ENCODE measurements at places on chromosomes 1 and 21.

DNA sequence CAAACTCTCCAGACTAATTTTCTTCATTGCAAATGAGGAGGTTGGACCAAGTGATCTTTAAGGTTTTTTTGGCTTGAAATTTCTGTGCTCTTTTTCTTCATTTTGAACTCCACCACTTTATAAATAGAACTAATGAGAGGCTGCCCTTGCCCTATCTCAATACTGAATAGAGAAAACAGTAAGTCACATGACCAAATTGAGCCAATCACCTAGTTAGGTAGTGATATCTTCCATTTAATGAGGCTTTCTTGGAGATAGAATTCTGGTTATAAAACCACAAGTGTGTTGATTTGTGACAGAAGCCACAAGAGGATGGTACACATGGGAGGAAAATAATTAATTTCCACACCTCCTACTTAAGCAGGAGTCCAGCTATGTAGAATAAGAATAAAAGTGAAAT lies 263.4 kb upstream of the SNX7 start:
- DNase-seq = no peak

DNA sequence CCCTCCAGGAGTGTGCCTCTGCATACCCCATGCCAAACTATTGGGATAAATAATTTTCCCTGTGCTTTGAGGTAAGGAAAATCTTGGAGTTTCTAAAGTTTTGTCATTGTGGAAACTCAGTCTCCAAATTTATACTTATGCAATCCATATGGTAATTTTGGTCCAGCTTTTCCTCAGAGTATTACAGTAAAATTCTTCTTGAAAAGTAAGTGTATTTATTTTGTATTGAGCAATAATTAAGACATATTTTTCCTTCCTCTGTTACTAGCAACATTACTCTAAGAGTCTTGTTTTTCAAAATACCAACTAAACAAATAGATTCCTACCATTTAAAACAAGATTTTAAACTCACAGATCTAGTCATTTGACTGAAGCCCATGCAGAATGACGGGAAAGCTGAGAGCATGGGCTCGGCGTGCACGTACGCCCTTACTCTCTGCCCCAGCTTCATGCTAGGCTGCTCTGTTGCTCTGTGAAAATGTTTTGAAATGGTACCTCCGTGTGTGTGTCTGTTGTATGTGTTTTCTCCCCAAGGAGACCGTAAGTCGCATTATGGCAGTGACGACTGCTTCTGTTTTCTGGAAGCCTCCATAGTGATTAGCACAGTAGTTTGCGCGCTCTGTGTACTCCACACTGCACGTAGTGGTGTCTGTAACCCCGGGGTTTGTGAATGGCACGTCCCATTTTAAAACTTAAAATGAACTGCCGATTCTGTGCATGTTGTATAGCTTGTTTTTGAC lies 165.3 kb downstream of the SDCCAG8 start:
- no peak for DNase-seq

- DNase-seq = no peak
Measured at GRCh38 chr1:29271724-29272123, 35.4 kb downstream of the PTPRU start.

GRCh38 chr1:24954631-24955030 lies 24.6 kb upstream of the RUNX3 start:
- DNase-seq = no peak

- peak; percentile 37 for DNase-seq
Measured at GRCh38 chr1:234768569-234769283, 158.7 kb upstream of the IRF2BP2 start.

DNA sequence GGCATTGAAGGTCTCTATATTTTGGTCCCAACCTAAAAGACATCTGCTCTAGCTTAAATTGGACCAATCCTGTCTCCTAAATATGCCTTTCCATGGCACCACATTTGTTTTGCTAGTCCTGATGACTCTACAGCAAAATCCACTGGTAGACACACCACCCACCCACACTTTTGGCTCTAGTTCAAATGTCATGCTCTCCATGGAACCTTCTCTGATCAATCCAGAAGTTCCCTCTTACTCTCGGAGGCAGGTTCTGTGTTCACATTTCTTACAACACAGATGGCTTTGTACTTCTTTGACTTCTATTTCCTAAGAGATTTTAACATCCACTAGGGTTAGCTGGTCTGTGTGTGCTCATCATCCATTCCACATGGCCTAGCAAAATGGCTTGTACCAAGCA lies 151.3 kb downstream of the APP start:
- no peak for DNase-seq
